ENCODE measurements at places on chromosomes 2 and 18.

DNA sequence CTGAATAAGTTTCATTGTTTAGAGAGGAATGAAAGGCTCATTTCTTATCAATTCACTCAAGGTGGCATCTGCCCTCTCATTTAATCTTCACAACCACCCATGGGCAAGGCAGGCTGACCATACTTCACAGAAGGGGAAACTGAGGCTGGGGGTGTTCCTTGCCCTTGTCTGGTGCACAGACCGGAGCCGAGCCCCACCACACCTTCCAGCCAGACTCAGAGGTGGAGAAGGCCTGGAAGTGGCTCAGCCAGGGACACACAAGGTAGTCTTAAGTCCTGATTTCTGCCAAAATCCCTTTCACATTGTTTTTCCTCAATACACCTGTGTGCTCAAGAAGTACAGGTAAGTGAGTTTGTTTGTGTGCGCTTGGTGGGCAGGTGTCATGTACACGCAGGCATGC, 111.9 kb upstream of the TEX51 start:
- no peak for DNase-seq

DNA sequence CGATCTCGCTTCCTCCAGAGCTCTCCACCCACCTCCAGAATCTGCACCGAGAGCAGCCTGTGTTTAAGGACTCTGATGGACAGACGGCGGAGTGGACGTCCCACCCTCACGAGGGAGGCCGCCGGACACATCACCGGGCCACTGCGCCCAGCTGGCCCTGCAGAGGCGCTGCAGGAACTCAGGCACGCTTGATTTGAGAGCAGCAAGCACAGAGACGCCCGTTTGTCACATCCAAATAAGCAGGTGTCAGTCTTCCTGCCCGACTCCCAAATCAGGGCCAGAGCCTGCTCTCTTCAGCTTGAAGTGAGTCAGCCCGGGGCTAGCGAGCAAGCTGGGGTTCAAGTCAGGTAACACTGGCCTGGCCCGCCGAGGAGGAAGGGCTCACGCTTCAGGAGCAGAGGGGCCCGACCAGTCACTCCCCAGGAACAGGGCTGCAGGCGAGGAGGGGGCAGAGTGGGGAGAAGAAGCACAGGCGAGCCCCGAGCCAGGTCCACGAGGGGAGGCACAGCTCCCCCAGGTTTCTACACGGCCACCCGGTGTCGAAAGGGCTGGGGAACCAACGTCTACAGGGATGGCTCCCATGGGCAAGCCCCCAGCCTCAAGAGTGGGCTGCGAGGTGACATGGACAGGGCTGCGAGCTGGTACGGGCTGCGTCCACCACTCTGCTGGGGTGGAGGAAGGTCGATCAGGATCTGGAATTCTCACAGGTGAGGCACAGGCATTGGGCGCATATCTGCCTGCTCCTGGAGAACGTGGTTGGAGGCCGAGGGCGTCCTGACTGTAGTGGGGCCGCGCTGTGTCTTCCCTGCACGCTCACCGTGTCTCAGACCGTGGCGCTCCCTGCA, 52.5 kb upstream of the CTDP1 start:
- no peak for DNase-seq

DNA sequence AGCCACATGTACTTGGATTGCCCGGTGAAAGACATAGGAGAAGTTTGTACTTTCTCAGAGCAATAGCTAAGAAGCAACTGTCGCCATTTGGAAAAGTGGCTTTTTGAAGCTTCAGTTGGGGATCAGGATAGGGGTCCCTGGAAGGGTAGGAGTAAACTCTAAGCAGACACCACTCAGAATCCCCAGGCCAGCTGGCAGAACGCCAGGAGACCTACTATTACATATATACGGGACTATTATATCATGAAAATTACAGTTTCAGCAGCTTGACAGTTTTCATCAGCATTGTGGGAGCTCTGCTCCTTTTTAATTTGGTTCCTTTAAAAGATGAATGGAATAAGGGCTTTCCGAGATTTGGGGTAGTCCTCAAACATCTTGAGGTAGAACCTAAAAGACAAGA, 54.9 kb downstream of the SRD5A2 start:
- no peak for DNase-seq

DNA sequence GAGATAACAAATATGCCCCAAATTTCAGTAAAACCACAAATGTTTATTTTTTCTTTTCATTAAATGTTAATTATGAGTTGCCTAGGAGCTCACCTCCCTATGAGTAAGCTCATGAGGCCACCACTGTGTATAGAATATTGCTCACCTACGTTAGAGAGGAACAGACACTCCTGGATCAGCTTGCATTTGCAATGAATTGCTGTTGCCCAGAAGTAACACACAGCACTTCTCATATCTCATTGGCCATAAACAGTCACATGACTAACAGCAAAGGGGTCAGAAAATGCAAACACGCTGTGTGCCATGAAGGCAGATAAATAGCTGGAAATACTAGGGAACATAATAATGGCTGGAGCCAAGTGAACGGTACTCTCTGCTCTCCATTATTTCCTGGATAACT, 89.0 kb upstream of the GALNT5 start:
- DNase-seq: no peak

GRCh38 chr2:229943770-229944449, 21.6 kb downstream of the FBXO36 start:
- no peak for DNase-seq

- no peak for DNase-seq
These were observed 571.9 kb upstream of the CRIM1 start for GRCh38 chr2:35783723-35784122.

DNA sequence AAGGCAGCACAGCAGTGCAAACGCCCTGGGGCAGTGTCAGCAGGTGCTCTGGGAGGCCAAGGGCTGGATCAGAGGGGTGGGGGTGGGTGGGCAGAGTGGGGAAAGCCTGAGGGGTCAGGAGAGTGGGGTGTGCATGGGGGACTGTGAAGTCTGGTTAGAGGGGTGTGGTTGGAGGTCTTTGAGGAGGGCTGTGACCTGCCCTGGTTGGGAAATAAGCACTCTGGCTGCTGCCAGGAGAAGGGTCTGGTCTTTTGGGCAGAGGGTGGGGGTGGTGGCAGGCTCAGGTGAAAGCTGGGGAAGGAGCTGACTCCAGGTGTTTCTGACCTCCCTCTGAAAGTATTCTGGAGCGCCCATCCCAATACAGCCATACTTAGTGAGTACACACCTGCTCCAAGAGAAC, 4.2 kb downstream of the ALPI start:
- no peak for DNase-seq

GRCh38 chr2:197960786-197961185, 156.4 kb downstream of the PLCL1 start:
- no peak for DNase-seq

GRCh38 chr2:140234116-140234515, 1453.9 kb upstream of the NXPH2 start:
- no peak for DNase-seq

GRCh38 chr2:240930096-240930630, 24.0 kb downstream of the CROCC2 start:
- no peak for DNase-seq

DNA sequence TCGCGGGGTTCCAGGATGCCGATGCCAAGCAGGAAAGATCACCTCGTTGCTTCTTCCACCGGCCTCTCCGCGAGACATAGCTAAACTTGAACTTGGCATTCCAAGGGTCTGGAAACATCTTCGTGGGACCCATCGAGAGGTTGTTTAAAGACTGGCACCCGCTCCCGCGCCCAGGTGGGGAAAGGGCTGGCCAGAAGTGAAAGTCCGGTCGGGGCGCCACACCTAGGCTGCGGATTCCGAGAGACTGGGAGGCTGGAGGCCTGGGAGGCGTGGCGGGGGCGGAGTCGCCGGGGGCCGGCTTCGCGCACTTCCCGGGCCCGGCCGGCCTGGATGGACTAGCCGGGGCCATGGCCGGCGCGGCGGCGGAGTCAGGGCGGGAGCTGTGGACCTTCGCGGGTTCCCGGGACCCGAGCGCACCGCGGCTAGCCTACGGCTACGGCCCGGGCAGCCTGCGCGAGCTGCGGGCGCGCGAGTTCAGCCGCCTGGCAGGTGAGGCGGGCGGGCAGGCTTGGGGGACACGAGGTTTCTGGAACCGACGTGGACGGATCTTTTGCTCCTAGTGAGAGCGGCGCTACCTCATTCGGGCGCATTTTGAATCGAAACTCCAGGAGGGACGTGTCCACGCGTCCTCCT, at the start of gene MOCOS:
Gene MOCOS (plus strand): TSS at position 305 of the 633 bp plus-strand sequence. CDS start 43 bp downstream, at position 348.
- peak; percentile 54 for DNase-seq

DNA sequence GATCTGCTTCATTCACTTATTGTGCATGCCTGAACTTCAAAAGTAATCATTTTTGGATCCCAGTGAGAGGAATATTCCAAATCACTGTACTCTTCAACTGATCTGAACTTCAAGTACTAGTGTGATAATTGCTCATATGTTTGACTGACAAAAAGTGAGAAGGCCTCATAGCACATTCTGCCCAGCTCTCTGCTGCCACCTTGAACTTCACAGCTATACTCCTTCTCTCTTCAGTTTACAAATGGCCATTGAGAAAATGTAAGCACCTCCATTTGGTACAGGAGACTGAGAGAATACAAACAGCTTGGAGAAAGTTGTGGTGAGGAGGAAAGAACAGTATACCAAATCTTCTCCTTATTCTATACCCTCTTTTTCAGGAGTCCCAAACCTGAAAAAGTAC, 946.0 kb upstream of the CHAC2 start:
- DNase-seq: peak; percentile 12

DNA sequence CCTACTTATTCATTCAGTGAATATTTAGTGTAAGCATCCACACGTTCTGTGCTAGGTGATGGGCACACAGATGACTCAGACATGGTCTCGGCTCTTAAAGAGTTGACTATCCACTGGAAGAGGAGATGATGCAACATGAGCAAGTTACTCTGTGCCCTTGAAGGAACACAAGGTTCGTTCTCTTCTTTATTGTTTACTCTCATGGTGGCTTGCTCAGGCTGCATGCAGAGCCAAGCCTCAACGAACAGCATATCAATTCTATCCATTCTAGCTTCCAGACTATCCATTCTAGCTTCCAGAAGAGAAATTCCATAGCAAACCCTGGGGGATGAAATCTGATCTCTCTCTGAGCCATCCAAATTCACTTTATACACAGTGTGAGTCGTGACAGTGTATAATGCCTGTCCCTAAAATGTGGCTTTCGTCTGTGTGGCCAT, 68.1 kb upstream of the CTAGE1 start:
- DNase-seq: peak; percentile 71

DNA sequence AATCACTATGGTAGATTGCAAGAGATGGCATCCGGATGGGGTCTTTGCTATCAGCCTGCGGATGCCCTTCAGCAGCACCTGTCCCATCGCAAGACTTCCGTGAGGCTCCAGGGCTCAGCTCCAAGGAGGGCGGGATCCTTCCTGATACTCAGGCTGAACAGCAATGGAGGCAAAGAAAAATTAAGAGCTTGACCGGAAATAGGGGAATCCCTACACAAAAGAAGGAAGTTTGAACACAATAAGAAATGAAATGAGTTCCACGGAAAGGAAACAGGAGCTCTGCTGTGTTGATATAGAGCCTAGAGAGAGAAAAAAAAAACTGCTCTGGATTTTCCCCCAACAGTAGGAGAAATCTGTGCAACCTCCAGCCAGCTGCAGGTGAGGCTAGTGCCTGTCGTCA, 91.9 kb downstream of the ARL4C start:
- no peak for DNase-seq

GRCh38 chr2:156077041-156077742, 255.3 kb downstream of the NR4A2 start:
- DNase-seq: no peak

DNA sequence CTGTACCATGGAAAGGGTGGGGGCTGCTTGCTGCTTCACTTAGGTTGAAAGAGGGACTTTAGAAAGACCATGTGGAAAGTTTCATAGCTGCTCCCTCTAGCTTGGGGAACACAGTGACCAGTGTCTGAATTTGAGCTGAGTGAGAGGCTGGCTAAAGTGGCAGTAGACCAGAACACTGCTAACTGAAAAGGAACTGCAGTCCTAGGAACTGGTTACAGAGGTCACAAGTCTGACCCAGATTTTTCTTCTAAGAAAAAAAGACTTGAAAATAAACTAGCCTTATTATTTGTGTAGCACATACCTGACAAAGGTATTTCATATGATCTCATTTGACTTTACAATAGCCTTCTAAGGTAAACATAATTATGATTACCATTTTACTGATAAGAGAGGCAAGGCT, 153.6 kb downstream of the FSHR start:
- no peak for DNase-seq

DNA sequence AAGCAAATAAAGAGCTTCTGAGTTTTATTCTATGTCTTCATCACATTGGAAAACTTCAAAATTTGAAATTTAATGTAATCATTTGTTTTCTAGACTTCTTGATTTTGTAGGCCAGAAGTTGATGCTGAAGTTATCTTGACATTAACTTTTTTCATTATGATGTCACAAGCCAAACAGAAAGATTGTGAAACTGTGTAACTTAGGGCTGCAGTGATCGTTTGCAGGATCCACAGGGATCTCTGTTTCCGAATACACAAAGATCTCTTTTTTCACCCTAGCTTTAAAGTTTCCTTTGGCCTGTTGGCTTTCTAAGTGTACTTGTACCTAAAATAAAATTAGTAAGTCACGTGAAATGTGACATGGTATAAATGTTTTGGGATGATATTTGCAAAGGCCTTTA, 594.9 kb upstream of the CDH2 start:
- no peak for DNase-seq

GRCh38 chr2:60405271-60405919, 148.1 kb downstream of the BCL11A start:
- no peak for DNase-seq

- DNase-seq: peak; percentile 72
These were observed 4.6 kb downstream of the TGIF1 start for GRCh38 chr18:3454365-3455089.

DNA sequence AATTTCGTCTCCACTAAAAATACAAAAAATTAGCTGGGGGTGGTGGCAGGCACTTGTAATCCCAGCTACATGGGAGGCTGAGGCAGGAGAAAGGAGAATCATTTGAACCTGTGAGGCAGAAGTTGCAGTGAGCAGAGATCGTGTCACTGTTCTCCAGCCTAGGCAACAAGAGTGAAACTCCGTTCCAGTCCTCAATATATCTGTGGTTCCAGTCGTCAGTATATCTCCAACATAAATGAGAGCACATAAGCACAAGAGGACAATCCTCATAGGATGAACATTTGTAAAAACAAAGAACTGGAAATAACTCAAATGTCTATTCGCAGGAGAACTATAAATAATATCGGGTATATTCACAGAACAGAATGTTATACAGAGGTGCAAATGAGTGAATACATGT, 13.1 kb upstream of the PLEK start:
- DNase-seq: no peak

GRCh38 chr2:151334082-151334815, 23.1 kb upstream of the TNFAIP6 start:
- DNase-seq: peak; percentile 96

GRCh38 chr2:146754606-146755005, 1090.2 kb upstream of the ACVR2A start:
- no peak for DNase-seq

GRCh38 chr2:231410293-231411004, 14.9 kb downstream of the B3GNT7 start:
- no peak for DNase-seq

DNA sequence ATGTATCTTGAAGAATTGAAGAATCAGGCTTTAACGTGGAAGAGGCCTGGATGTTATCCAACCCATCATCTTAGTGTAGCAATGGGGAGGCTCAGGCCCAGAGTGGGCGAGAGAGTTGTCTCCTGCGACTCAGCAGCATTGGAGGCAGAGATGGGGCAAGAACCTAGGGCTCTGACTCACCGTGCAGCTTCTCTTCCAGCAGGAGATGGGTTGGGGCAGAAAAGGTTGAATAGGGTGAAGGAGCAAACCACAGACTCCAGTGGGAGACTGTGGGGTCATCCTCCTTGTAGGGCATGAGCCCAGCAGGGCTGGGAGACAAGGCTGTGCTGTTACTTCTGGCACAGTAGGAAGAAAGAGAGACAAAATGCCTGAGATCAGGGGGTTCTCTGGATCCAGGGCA, 1.4 kb downstream of the IL36RN start:
- DNase-seq: no peak

GRCh38 chr2:28030600-28030999, 140.1 kb downstream of the BABAM2 start:
- DNase-seq: no peak

Data from fibroblast of skin of back (primary cell).